GF-D8 (cell line): ENCODE measurements at places on chromosomes 5 and 9.

DNA sequence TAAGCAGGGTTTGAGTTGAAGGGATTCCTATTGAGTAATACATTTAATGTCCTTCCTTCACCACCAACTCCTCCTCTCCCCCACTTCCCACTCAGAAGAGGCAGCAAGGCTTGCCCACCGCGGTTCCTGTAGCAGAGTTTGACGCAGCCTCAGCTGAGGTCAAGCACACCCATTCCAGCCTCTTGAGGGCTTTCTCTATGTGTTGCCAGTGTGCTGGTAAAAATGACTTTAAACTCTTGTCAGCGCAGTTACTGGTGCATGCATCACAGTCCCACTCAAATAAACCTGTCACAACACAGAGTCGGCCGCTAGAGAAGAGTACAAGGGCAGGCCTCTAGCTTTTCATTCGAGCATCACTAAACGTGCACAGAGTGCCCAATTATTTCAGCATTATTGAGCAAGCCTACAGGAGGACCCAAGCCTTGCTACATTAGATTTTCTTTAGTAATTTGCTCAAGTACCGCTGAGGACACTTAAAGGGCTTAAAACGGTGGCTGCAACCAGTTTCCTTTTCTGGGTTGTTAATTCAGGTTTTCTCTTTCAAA lies 79.6 kb downstream of the TLE4 start:
- DNase-seq: peak; percentile 74

DNA sequence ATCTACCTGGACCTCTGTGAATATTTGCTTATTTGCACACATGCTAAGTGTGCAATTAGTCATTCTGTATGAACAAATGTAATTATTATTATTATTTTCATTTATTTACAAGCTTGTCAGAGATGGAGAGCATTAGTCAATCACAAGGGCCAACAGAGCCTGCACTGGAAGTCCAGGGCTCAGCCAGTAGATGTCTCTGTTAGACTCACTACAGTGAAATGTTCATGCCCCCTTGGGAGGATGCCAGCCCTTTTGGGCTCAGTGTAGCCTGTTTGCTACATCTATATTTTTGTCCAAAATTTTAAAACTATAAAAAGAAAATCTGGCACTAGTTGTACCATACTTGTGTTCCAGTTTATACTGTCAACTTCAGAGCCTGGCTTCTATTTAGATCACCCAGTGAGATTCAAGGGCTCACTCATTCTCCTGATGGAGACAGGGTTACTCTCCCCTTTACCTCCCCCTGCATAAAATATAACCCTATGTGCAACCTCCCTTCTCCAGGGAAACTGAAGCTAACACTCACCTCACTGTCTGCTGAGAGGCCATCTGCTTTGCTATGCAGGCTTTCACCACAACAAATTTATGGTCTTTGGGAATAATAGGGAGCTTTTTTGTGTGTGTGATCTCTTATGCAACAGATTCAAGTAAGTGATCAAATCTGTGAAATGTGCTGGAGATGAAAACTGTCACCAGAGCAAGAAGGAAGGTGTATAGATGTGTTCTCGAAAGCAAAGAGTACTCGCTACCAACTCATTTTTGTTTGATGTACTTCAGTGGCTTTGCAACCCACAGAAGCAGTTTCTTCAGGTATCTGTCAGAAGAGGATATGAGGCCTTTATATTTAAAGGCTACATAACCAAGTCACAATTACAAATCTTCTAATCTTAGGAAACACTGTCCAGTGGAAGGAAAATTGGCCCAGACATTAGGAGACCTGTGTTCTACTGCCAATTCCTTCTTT lies 99.9 kb upstream of the TLE4 start:
- DNase-seq: no peak

DNA sequence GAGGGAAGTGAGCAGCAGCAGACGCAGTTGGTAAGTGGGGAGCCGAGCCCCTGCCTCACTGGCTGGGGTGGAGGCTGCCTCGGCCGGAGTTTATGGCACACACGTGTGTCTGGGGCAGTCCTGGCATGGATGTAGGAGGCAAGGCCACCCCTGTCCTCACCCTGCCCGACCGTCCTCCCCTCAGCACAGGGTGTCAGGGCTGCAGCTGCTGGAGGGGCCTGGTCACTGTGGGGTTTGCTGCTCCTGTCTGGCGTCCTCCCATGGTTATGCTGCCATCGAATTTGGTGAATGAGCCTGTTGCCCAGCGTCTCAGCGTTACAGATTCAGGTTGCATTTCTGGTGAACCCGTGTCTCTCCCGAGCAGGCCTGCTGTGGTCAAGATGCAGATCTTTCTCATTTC lies 32.4 kb downstream of the CEP72 start:
- DNase-seq: no peak

GRCh38 chr9:114207034-114207810 lies 51.9 kb downstream of the COL27A1 start:
- no peak for DNase-seq

DNA sequence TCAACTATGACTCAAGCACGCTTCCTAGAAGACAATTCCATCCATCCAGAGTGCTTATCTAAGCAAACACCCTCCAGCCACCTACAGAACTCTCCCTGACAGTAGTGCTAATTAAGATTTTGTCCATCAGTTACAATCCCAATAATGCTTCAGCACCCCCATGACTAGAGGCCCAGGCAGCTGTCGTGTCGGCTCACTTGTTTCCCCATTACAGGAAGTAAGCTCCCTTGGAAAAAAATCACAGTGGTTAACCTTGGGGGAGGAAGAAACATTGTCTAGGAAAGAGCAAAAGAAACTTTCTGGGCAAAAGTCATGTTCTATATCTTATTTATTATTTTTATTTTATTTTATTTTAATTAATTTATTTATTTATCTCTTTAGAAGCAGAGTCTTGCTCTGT lies 108.8 kb upstream of the LPAR1 start:
- DNase-seq: no peak

GRCh38 chr5:176610435-176610773 lies 448 bp upstream of the GPRIN1 start:
- DNase-seq: no peak

DNA sequence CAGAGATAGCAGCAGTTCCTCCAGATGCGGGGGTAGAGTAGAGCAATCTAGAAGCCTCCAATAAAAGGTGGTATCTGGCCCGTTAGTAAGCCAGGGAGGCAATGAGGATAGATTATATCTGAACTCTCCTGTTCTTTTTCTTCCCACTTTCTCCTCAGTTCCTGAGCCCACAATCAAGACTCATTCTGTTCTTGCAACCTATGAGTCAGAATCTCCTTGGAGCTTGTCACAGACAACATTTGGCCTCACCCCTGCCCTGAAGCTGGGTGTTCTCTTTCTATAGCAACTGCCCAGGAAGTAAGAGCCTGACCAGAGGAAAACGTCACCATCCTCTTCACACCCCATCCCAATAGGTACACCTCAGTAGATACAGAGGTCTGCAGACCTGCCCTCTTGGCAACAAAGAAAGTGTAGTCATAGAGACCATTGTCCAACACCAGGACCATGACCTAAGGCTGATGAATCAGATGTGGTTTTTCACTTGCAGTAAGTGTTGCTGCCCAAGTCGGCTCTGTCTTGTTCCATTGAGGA lies 76.3 kb upstream of the PCA3 start:
- no peak for DNase-seq

DNA sequence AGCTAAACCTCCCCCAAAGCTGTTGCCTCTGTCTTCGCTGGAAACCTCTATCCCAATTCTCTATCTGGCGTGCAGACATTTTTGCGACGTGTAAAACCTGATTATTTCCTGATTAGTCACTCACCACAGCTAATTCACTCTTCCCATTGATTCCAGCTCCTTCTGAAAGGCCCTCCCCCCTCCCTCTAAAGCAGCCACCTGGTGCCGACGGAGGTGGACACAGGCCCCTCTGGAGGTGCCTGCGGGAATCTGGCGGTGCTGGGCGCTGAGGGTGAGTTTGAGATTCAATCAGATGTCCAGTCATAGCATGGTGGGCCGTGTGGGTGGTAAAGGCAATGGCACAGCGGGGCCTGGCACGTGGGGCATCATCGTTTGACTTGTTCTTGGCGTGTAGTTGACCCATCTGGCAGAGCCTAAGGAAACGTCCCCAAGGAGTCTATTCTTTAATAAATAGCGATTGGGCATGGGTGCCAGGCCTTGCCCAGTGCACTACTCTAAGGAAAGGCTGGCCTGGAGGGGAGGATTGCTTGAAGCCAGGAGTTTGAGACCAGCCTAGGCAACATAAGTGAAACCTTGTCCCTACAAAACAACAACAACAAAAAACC lies 271.1 kb upstream of the MVB12B start:
- DNase-seq: no peak

DNA sequence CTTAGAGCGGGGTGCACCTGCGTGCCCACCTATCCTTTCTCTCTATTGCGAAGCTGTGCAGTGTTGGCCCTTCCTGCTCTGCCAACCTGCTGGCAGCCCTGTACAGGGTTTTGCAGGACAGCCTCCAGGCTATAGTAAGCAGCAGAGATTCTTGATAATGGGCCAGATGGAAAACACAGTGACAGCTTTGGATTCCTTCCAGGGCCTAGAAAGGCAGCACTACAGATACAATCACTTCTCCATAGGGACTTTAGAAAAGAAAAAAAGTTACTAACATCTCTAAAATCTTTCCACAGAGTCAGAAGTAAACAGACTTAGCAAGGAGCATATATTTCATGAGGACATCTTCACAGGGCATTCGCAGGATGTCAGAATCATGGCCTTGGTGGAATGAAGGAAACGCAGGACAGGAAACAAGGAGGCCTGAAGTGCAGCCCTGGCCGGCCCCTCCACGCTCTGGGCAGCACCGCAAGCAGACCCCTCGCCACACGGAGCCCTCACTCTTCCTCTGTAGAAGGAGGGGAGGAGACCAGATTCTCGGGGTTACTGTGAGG lies 172.1 kb upstream of the GAS1 start:
- no peak for DNase-seq

DNA sequence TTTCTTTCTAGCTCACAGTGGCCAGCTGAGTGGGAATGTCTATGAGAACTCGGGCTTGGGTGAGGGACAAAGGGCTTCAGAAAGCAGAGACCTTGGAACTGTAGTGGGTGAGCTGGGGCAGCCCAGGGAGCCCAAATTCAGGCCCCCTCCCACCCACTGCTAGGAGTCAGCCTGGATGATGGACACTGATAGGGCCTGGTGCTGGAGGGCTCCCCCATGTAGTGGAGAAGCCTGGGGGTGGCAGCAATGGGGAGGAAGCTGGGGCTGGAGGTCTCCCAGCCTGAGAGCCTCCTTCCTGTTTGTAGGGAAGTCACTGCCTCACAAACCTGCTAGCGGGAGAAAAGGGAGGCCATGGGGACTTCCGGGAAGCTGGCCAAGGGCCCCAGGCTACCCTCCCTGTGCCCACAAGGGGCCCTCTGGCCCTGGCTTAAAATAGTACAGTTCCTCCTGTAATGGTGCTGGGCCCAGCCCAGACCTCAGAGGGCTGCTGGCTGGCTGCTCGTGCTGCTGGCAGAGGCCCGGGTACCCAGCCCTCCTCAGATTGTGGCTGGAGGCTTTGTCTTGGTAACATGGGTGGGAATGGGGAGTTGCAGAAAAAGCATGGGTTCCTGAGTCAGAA lies 6.3 kb upstream of the NR5A1 start:
- DNase-seq: peak; percentile 15

DNA sequence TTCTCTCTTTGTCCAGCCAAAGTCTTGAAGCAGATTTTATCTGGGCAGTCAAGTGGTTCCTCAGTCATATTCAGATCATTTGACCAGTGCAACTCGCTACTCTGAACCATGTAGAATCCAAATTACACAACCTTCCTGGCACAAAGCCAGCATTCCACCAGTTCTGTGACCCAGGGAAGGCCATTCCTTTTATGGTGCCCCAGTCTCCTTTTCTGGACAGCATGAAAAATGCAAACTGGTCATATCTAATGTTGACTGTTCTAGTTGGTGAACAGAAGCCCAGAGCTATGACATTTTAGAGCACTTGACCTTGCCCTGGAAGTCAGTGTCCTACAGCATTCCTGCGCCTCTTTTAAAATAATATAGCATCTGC lies 364.6 kb downstream of the BRINP1 start:
- no peak for DNase-seq

GRCh38 chr9:134858051-134858841 lies 22.4 kb upstream of the FCN2 start:
- DNase-seq: no peak

DNA sequence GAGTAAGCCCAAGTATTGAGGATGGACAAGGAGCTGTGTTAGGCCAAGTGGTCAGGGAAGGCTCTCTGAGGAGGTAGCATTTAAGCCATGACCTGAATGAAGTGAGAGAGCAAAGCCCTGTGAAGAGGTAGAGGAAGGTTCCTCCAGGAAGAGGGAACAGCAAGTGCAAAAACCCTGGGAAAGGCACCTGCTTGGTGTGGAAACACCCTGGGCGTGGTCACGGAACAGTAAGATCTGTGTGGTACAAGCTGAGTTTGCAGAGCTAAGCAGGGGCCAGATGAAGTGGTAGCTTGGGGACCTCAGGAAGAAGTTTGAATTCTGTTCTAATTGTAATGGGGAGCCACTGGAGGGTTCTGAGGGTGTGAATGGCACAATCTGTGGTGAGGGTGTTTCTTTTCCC lies 310.2 kb downstream of the ARHGAP26 start:
- DNase-seq: no peak

GRCh38 chr9:94081435-94081834 lies 2.8 kb upstream of the PTPDC1 start:
- no peak for DNase-seq
